ENCODE measurements at places on chromosomes 3 and 15. TPM values are rescaled to one million over a fixed set of nuclear protein-coding genes. Genes with fewer than 3 reads are reported as not detected.

The TMEM207 gene
- polyA plus RNA-seq = 1.5 TPM

The FGD5 gene
- 3.3 TPM for polyA plus RNA-seq

The CDV3 gene
- polyA plus RNA-seq = 97.6 TPM

The ANKRD63 gene
- polyA plus RNA-seq = 1.2 TPM
